Activated naive CD4-positive, alpha-beta T cell treated with anti-CD3 and anti-CD28 coated beads, Interleukin-2, amount 10 ng/mL, durations not matched to agents 7 days and 5 days (primary cell): ENCODE measurements at places on chromosomes 11 and 22.

GRCh38 chr11:88631497-88631896, 294.0 kb upstream of the CTSC start:
- no peak for DNase-seq

DNA sequence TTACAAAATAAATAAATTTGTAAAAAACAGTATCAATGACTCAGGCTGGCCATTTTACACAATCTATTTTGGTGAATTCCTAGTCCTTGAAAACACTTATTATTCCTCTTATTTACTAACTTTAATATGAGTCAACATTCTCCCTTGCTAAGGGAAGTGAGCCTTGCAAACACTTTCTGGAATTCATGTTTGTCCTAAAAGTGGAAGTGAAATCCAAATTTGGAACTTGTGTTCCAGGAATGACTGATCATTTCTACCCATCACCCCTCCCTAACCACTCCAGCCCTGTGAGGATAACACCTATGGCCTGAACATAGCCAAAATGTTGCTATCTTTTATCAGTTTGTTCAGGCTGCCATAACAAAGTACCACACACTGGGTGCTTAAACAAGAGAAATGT, 83.1 kb downstream of the OR5AK2 start:
- DNase-seq, result no peak

DNA sequence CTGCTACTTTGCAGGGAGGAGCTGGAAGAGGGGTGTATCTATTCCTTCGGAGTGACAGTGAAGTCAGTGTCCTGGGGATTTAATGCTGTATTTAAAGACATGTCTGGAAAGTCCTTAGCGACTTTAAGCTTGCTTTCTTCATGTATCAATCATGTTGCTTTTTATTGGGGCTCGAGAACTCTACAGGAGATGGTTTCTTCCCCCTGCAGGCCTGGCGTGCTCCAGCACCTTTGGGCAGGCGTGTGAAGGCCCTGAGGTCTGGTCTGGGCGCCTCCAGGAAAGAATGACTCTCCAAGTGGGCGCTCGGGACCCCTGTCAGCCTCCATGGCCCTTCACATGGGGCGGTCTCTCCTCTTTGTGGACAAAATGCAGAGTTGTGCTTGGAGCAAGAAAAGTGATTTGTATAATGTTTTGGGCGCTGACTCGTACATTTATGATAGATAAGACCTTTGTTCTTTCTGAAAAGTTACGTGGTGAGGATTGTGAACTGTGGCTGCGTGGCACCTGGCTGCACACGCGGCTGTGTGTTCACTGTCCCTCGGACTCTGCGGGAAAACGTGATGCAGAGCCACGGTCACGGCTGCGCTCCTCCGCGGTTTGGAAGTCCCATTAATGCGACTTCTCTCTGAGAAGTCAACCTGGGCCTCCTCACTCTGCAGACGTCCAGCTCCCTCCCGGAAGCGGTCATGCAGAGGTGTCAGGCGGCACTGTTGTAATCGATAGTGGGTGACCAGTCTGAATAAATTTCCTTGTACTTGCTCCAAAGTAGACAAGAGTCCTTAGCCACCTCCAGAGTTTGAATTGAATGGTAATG, 282.5 kb downstream of the TBC1D22A start:
- DNase-seq, result no peak

DNA sequence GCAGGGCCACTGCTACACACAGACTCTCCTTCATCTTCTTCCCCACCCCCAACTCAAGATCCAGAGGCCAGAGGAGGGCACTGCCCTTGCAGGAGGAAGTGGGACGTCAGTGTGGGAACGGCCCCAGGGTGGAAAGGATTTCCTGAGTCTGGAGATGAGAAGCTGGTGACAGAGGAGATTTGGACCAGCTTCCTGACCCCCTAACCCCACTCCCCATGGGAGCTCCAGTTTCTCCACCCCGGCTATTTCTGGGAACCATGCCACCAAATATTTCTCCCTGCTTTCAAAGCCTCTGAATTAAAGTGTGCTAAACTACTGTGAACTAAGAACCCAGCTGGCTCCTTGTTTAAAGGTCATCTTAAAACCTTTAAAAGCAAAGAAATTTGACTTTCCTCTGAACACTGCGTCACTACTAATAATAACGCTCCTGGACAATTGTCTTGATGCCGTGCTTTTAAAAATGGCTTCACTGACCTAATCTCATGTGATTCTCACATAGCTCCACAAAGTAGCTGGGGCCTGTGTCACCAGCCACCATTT, 46.6 kb downstream of the CWC15 start:
- no peak for DNase-seq

- no peak for DNase-seq
Measured at GRCh38 chr22:50687829-50688228, 15.2 kb downstream of the SHANK3 start.
